H4 (cell line): ENCODE measurements at places on chromosomes 4 and X. TPM values are rescaled to one million over a fixed set of nuclear protein-coding genes. Genes with fewer than 3 reads are reported as not detected.

Gene DYNLT3
- 35.0 and 43.4 TPM in 2 replicates for total RNA-seq

DNA sequence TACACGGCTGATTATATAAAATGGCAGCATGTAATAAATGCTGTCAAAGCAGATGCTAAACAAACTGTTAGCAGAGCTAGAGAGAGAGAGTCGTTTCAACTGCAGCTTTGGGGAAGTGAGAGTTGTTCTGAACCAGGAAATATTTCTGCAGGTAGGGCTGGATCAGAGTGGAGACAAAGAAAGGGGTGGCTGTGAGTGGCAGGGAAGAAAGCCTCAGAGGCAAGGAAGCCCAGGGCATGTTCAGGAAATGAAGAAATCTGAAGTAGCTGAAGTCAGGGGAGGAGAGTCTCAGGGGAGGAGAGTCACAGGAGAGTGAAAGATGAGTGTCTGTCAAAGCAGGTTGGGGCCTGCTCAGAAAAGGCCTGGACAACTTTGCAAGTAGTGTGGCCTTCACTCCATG lies 48.4 kb upstream of the RPS6KA3 start:
- no peak for DNase-seq

DNA sequence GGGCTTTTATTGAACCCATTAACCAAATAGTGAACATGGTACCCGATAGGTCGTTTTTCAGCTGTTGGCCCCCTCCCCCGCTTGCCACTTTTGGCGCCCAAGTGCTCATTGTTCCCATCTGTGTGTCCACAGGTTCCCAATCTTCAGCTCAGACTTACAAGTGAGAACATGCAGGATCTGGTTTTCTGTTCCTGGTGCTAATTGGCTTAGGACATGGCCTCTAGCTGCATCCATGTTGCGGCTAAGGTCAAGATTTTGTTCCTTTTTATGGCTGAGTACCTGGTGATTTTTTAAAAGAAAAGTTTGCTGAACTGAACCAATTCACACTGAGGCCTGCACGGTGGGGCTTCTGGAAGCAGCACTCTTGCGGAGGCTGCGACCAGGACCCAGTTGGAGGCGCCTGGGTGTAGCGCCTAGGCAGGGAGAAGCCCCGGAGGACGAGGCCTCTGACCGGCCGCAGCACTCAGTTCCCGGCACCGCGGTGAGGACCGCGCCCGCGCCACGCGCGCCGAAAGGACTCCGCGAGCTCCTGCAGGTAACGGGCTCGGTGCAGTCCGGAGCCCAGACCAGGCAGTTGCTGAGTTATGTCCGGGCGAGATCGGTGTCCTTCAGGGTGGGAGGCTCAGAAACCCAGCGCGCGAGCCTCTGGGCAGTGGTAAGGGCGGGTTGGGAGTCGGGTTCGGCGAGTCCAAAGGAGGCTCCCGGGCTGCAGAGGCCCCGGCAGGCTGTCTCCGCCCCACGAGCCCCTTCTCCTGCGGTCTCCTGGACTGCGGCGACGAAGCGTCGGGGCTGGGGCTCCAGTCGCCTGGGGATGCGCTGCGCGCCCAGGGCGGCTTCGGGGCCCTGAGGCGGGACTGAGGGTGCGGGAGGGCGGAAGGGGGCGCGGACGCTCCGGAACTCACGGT lies 15.8 kb upstream of the SLC25A4 start:
- no peak for DNase-seq

DNA sequence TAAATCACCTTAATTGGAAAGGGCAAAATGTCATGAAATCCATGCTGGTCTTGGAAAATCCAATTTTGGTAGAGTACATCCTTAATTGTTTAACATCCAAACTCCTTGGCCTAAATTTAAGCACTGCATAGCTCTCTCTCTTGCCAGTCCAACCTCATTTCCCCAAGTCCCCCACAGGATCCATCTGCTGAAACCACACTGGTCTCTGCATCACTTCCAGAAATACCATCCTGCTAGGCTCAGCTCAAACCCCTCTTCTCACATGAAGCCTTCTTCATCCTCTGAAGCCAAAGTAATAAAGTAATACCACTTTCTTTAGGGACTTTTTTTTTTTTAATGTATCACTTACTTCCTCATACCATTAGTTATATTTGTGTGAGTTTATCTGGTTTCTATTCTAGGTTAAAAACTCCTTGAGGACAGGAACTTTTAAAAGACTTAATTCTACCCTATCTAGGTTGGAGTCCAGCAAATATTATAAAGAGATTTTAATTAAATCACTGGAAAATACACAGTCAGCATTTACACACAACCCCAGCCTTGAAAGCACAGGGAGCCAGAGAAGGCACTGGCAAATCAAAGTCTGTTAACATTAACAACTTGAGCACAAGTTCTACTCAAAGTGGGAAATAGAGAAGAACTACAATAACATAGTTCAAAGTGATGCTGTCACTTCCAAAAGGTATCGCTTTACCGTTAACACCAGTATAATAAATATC lies 16.7 kb upstream of the KLF3 start:
- DNase-seq, result no peak

GRCh38 chrX:24859211-24859841 lies 156.4 kb downstream of the ARX start:
- DNase-seq, result no peak

DNA sequence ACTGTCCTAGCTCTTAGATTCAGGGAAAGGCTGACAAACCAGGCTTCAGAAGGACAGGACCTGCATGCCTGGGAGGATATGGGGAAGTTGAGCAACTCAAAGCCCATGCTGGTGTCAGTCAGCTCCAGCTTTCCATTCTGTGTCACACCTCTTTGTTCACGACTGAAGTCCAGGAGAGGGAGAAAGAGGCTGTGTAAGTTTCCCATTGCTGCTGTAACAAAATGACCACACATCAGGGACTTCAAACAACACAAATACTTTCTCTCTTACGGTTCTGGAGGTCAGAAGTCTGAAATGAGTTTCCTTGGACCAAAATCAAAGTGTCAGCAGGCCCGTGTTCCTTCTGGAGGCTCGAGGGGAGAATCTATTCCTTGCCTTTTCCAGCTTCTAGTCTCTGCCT lies 50.6 kb upstream of the STX18 start:
- DNase-seq, result no peak

Gene SGMS2
- total RNA-seq, result 26.8 and 51.1 TPM in 2 replicates

DNA sequence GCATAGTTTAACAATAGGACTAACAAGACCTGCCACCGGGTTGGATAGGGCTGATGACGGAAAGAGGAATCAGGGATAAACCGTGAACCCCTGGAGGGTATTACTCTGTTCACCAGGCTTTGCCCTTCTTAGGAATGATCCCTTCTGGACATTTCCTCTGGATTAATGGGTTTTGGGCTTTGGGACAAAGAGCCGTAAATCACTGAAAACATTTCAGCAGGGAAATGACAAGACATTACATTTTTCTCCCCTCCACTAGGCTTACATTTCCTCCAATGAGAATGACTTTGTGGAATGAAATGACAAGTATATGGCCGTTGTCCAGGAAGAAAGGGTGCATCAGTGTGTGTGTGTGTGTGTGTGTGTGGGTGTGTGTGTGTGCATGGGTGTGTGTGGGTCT lies 25.9 kb upstream of the RBPJ start:
- DNase-seq, result no peak

DNA sequence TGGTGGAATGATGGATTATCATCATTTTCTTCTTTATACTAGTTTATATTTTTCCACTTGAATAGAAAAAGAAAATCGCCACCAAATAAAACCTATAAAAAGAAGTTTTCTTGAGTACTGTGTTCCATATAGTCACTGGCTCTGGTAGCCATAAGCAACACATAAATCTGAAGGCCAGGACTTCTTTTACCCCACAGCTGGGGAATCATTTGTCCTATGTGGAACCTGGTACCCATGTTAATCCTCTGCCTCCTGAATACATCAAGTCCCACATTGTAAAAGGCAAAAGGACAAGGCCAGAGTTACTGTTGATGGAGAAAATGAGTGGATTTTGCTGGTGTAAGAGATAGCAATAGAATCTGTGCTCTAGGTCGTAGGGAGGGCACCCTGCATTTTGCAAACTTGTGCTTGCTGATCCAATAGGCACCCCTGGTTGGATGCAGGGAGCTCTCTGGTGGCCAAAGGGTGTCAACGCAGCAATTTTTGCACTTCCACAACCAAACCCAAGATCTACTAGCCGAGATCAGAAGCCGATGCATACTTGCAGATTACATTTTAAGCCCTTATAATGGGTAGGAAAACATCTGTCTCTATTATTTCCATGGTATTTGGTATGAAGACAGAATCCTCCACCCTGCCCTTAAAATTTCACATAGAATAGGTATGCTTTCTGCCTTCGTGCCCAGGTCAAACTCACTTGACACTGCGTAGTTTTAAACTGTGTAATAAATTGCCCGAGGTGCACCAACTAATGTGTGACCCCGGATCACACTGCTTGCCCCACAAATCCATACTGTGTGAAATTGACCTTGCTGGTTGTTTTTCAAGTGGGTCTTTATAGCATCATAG lies 146.2 kb upstream of the SCML1 start:
- DNase-seq, result peak; percentile 72

GRCh38 chr4:116599859-116600258 lies 485.5 kb downstream of the TRAM1L1 start:
- no peak for DNase-seq

Gene XAGE1A
- total RNA-seq, result not detected in 2 replicates

Gene IL21
- total RNA-seq, result not detected in 2 replicates

DNA sequence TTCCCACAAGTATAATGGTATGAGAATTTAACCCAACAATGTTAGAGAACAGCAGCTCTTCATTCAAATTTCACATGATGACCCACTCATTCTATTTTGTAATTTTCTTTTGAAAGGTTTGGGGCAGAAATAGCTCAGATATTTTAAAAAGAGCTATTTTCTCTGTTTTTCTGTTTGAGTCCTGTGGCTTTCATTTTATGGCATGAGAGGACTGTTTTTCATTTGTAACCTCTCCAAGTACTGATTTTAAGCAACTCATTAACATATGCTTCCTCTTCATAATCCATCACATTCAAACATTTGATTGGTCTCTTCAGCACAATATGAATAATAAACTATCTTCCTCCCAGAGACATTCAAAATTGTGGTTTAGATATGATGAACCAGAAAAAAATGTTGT lies 129.0 kb upstream of the TEX13A start:
- no peak for DNase-seq

DNA sequence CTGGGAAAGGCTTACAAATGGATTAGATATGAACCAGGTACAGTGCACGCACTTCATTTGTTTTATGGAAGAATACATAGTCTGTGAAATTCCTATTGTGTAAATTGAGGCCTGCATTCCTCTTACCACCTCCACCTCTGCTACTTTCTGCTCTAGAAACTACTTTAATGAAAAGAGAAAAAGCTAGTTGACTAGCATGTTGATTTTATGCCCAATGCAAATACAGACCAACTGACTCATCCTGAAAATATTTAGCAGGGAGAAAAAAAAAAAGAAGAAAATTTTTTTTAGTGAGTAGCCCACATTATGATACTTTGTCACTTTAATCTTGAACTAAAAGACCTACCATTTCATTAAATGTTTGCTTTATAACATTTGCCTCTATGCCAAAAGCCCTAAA lies 41.2 kb downstream of the DCLK2 start:
- DNase-seq, result no peak

DNA sequence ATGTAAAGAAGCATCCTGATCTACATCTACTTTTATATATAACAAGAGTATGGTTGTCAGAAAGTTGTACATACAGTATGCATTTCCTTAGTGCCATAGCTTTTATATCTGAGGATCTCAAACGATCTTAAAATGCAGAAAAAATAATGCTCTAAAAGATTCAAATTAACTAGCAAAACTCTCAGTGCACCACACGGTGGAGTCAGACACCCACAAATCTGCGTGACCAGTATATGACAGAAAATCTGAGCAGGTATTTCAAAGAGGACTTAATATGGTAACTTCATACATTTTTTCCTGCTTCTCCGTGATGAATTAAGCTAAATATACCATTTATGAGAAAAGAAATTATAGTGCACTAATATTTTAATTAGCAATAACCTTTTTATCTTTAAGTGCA lies 803.0 kb downstream of the DMD start:
- DNase-seq, result peak; percentile 12

Gene FANCB
- total RNA-seq, result 6.2 and 8.3 TPM in 2 replicates
